ENCODE measurements at places on chromosomes 3 and 15.

DNA sequence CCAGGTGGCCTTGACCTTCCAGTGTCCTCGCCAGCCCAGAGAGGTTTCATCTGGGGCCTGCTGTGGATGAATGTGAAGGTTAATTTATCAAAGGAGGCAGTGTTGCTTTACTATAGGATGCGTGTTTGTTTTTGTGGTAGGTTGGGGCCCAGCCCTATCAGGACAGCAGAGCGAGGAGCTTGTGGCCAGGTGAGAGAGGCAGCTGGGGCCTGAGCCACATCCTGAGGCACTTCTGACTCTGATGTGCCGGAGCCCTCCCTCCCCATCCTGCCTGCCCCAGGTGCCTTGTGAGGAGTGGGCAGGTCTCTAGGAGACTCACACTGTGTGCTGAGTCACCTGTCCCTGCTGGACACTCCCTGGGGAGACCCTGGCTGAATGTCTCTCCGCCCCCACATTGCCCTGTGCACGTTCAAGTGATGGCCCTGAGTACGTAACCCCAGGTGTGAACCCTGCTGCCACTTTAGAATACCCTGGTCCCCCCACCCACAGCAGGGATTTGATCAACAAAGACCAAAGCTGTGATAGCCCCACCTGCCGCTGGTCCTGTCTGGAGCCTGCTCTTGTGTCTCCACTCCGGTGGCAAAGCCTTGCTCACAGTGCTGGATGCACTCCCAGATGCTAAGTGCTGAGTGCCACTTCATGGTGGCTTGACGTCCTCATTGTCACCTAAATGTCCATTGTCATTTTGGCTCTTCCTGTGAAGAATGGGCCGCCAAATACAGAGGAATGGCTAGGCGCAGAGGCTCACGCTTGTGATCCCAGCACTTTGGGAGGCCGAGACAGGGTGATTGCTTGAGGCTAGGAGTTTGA is 16.0 kb downstream of the FBLN2 start:
- H3K27ac ChIP-seq: no peak overlapping the region
- H3K4me1 ChIP-seq: peaks cover 38% of the 10 kb centered on the region
- H3K4me3 ChIP-seq: no peak overlapping the region
- H3K27me3 ChIP-seq: peaks cover 2% of the 10 kb centered on the region
- H3K36me3 ChIP-seq: no peaks in the 10 kb centered on the region

DNA sequence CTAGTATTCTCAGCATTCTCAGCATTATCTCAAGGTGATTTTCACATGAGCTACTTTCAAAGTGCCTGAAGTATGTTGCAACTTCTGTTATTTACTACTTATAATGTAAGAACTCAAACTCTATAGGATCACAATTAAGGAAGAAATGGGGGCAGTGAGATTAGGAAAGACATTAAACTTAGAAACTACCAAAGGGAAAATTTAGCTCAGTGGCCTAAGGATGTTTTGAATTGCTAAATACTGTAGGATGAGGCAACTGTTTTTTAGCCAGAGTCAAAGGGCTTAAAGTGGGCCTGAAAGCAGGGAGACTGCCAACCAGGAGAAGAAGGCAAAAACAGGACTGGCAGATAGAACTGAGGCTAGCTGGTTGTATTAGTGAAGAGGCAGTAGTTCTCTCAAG is 55.5 kb upstream of the MBNL1 start:
- no peak overlapping the region for H3K27ac ChIP-seq
- H3K27me3 ChIP-seq: no peaks in the 10 kb centered on the region
- no peaks in the 10 kb centered on the region for H3K4me1 ChIP-seq
- DNase-seq: no peak
- no peak overlapping the region for H3K4me3 ChIP-seq

DNA sequence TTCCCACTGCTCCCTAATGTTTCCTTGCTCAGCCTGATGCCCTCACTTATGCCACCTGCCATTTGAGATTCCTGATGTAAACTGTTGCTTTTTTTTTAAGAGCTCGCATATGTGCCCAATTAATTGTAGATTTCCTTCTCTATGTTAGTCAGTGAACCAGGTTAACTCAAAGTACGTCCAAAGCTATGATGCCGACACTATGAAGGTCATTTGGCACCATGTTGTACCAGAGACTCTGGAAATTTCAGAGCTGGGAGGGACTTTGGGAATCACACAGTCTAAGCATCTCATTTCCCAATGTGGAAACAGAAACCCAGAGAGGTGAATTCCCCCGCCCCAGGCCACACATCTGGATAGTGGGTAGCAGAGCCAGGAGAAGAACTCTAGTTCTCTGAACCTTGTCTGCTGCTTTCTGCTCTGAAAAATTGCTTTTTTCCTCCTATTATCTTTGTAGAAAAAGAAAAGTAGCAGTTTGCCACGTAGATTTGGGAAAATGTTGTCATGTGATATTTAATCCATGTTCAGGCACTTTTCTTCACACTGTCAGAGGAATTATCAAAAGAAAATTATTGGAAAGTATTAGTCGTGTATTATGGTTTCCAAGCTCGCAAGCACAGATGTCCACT is 38.5 kb upstream of the TNFAIP8L3 start:
- H3K27me3 ChIP-seq: no peaks in the 10 kb centered on the region
- H3K4me1 ChIP-seq: peaks cover 12% of the 10 kb centered on the region
- no peaks in the 10 kb centered on the region for H3K36me3 ChIP-seq
- peak; percentile 63 for DNase-seq
- peak overlapping the region; percentile 65 for H3K27ac ChIP-seq

DNA sequence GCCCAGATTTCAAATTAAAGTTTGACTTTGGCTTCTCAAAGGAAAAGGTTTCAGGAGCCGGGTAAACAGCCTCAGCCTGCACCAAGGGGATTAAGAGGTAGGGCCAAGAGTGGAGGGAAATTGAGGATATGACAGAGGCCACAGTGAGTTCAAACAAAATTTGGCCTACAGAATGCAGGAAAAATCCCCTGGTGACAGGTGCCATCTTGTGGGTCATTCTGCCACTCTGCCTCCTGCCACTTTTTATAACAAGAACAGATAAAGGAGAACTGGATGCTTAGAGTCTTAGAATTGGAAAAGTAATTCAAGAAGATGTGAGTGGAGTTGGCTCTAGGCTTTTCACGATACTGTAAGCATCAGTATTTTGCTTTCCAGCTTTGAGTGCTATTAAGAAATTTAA is 253.2 kb downstream of the NR2F2 start:
- DNase-seq: no peak
- no peak overlapping the region for H3K27ac ChIP-seq
- H3K4me3 ChIP-seq: no peak overlapping the region
- H3K36me3 ChIP-seq: no peaks in the 10 kb centered on the region
- no peaks in the 10 kb centered on the region for H3K4me1 ChIP-seq

- H3K27ac ChIP-seq: no peak overlapping the region
- DNase-seq: peak; percentile 86
- H3K4me1 ChIP-seq: no peaks in the 10 kb centered on the region
- H3K4me3 ChIP-seq: no peak overlapping the region
- H3K36me3 ChIP-seq: peaks cover 2% of the 10 kb centered on the region
Measured at GRCh38 chr15:68154923-68155559, 50.1 kb downstream of the CALML4 start.
